ENCODE measurements at places on chromosomes 16 and 17.

DNA sequence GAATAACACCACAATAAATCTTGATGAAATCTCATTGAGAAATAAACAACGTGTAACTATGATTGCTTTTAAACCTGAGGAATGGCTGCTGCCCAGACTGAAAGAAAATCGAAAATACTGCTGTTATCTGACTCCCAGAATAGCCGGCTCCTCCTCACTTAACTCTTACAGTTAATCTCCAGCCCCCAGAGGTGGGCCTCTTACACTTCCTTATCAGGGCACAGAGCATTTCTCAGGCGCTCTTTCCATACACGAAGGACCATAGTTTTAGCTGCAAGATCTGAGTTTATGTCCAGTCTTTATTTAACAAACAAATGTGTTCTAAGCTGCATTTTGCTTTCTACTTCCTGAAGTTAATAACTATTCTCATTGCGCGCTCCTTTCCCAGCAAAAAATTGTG, 206.9 kb downstream of the MAP2K4 start:
- no peak for DNase-seq

GRCh38 chr17:27265333-27265732, 28.6 kb upstream of the WSB1 start:
- no peak for DNase-seq

- DNase-seq: no peak
These were observed 19.1 kb downstream of the WIPI1 start for GRCh38 chr17:68437979-68438822.

GRCh38 chr17:32192379-32192778, 50.1 kb downstream of the RHOT1 start:
- no peak for DNase-seq

DNA sequence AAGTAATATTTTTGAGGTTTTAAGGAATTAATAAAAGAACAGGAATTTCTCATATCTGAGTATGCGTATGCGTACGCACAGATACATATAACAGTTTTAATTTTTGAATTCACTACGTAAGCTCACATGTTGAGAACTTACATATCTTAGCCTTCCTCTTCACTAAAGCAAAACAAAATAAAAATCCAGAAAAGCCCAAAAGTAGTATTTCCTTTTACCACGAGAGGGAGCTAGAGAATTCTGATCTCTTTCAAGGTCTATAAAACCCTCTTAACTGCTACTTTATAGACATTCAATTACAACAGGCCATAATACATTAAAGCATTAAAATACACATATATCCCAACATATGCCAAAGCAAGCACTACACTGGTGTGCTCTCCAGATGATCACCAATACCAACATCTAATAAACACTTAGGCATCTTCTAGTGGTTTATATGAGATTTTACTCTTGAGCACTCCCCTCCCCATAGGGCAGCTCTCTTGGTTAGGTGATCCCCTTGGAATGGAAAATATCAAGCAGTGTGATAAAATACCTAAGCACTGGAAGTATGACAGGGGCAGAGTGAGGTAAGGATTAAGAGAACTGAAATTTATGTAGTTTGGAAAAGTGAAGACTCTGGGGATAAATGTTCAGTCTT, 94.0 kb downstream of the SKAP1 start:
- DNase-seq: peak; percentile 44

GRCh38 chr17:70021726-70022125, 53.3 kb upstream of the KCNJ16 start:
- no peak for DNase-seq

DNA sequence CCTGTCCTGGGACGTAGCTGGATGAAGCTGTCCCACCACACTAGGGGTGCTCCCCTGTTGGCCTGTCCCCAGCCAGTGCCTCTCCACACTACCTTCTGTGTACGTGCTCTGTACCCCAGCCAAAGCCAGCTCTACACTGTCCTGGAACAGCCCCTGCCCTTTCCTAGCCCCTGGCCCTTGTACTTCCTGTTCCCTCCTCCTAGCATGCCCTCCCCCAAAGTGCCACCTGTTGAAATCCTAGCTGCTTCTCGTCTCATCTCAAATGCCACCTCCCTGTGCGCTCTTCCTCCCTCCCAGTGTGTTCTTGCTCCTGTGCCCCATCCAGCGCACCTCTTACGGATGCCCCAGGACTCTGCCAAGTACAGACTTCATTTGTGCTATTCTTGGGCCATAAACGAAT, 33.5 kb downstream of the IRX3 start:
- DNase-seq: no peak

GRCh38 chr17:59002126-59002525, 104.6 kb downstream of the TRIM37 start:
- no peak for DNase-seq

DNA sequence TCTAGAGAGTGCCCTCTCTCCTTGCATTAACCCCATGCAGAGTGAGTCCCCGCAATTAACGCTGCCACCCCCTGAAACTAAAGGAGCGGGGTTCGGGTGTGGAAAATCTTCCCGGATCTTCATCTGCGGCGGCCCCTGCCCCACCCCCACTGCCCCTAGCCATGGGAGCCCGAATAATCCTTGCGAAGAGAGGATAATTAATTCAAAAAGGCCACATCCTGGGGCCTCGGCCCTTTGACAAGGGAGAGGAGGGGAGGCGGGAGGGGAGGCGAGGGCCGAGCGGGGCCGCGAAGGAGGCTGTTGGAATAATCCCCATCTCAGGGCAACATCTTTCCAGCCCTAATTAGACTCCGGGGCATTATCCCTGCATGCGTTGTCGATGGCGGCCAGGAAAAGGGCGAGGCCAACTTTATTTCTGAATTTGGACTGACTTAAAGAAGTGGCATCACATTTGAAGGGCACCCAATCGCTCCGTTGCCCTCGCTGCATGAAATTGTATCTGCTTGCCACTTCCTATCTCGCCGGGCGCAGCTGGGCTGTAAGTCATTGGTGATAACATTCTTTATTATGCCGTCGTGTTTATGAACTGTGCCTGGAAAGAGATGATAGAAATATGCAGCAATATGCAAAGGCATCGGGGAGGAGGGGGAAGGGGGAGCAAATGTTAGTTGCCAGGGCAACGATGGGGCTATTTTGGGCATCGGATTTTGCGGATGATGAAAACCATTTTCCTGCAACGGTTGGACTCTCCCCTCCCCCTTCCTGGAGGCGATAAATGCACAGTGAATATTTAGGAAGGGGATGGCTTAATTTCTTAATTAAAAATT, 387.1 kb upstream of the TNRC6C start:
- DNase-seq: no peak

GRCh38 chr16:12146966-12147365, 170.4 kb downstream of the SNX29 start:
- no peak for DNase-seq

DNA sequence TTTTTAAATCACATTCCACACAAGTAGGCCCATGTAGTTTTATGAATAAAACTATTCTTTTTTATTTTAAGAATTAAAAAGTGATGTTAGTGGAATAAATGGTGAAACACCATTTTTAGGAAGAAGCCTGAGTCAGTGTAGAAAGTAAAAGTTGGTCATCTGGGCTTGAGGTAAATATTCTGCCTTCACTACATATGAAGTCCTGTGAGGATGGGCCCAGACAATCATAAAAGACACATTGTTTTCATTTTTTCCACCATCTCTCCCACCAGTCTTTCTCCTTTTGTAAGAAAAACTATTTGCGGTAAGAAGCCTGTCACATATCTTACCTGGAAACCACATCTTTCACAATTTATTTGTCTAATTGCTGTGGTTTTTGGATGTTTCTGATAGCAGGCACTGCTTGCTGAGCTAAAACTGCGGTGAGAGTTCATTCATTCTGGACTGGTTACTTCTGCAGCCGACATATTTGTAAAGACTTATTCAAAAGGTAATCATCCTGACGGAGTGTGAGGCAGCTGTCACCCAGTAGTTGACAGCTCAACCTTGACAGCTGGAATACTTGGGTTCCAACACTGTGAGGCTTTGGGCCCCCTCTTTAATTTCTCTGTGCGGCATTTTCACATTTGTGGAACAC, 10.6 kb upstream of the RFFL start:
- DNase-seq: no peak

DNA sequence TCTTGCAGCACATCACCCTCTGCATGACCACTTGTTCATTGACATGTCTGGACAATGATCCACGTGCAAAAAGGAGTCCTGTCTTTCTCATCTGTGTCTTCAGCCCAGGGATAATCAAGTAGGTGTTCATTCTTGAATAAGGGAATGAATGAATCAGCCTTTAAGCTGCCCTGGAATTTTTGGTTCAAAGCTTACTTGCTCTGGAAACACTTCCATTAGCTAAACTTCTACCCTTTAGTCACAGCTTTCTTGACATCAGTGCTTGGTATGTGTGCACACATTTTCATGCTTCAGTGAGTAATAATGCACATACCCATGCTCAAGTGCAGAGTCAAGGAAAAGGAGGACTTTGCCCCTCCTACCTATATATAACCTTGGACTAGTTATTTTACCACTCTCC, 103.0 kb upstream of the CDH13 start:
- no peak for DNase-seq

GRCh38 chr17:79951361-79952264, 84.1 kb downstream of the TBC1D16 start:
- no peak for DNase-seq

DNA sequence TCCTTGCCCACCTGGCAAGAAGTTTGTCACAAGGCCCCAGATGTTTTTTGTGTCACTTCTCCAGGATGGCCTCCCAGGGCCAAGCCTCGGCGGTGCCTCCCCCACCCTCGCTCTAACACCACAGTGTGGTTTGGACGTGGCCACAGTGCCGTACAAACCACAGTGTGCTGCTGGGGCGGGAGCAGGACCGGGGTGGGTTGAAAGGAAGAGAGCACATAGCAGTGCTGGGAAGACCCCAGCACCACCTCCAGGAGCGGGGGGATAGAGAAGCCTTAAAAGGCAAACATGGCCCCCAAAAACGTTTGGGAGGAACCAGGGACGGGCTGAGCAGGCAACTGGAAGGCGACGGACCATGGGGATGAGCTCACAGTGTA, 5.0 kb upstream of the BCL6B start:
- no peak for DNase-seq

DNA sequence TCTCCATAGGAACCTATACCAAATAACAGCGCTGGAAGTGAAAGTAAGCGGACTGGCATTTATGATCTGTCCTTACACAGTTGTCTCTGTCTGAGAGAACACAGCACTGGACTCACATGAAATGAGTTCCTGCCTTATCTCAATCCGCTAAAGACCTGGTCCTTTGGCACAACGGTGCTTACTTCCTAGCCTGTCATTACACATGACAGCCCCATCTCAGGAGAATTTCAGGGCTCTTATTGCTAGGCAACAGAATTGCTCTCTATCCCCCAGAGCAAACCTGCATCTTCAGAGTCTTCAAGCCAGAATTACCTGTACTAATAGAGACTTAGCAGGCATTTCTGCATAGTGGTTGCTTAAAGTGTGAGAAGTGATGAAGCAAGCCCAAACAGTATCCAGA, 4.3 kb downstream of the KCNJ2 start:
- no peak for DNase-seq

DNA sequence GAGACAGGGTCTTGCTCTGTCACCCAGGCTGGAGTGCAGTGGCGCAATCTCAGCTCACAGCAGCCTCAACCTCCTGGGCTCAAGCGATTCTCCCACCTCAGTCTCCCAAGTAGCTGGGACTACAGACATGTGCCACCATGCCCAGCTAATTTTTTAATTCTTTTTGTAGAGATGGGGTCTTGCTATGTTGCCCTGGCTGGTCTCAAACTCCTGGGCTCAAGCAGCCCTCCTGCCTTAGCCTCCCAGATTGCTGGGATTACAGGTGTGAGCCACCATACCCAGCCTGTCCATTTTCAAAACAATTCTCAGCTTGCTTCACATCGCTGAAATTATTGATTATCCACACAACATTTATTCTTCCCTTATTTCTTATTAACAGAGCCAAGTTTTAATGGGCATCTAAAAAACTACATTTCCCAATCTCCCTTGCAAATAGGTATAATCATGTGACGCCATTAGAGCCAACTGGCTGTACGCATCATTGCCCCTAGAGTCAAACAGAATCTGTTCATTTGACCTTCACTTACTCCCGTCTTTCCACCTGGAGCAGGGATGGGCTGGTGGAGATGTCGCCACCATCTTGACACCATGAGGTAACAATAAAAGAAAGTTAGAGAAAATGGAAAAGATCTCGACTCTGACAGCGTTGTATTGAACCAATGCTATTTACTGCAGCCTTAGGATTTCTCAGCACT, 148.0 kb upstream of the FOXF1 start:
- no peak for DNase-seq

DNA sequence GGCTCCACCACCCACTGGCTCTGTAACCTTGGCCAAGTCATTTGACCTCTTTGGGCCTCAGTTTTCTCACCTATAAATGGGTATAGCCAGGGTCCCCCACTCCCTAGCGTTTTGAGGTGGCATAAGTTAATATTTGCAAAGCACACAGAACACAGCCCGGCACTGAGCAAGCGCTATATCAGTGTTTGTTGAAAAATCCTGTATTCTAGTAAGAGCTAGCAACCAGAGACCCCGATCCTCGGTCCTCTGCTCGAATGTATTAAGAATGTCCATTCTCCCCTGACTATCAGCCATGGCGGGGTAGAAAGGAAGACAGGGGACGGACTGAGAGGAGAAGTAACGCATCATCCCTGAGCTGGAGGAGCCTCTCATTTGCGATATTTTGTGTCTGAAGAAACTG, 131.2 kb downstream of the IRF8 start:
- no peak for DNase-seq

GRCh38 chr17:40561871-40562611, 3.2 kb downstream of the CCR7 start:
- DNase-seq: no peak

DNA sequence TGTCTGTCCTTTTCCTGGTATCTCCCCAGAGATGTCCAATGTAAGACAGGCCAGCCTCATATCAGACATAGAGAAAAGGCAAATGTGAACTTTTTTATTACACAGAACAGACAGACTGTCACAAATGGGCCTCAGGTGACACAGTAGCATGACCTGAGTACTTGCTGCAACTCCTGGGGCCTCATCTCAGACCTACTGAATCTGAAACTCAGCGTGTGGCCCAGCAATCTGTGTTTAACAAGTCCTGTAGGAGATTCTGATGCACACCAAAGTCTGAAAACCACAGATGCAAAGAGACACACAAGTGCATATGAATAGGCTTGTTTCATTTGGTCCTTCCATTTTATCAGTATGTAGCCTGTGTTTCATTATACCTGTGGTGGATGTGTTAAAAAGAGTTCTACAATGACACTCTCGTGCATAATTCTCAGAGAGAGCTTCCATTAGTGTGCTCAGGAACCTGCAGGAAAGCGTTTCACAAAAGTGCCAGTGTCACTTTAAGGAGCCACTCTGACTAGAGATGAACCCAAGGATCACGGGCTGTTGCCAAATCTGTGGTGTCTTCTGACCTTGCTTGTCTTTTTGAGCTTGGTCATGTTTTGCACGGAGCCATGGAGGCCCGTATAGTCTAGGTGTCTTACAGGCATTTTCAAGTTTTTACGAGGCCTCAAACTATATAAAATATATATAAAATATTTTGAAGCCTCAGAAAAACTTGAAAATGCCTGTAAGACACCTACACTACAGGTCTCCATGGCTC, 33.8 kb upstream of the NF1 start:
- no peak for DNase-seq

GRCh38 chr16:11677451-11677951, 9.2 kb downstream of the SNN start:
- no peak for DNase-seq

- no peak for DNase-seq
These were observed 40.7 kb upstream of the DOC2B start for GRCh38 chr17:222172-222571.

GRCh38 chr16:86667035-86667434, 88.7 kb downstream of the FOXL1 start:
- no peak for DNase-seq
